ENCODE measurements at places on chromosomes 12 and 14. TPM values are rescaled to one million over a fixed set of nuclear protein-coding genes. Genes with fewer than 3 reads are reported as not detected.

- no peak for DNase-seq
These were observed 141.4 kb downstream of the EGLN3 start for GRCh38 chr14:33809396-33809981.

Gene NGB
- polyA plus RNA-seq, result not detected

Gene SLC5A8
- not detected for polyA plus RNA-seq

Gene WDR89
- polyA plus RNA-seq, result 23.4 TPM

All from right lung (tissue), 10 donors.